Neural progenitor cell (in vitro differentiated cells): ENCODE measurements at places on chromosomes 16 and 17.
A peak's percentile ranks its signal among the peaks of the same experiment; 100 is the strongest.

GRCh38 chr17:77581480-77581879, 377.0 kb upstream of the TNRC6C start:
- no peak for DNase-seq

DNA sequence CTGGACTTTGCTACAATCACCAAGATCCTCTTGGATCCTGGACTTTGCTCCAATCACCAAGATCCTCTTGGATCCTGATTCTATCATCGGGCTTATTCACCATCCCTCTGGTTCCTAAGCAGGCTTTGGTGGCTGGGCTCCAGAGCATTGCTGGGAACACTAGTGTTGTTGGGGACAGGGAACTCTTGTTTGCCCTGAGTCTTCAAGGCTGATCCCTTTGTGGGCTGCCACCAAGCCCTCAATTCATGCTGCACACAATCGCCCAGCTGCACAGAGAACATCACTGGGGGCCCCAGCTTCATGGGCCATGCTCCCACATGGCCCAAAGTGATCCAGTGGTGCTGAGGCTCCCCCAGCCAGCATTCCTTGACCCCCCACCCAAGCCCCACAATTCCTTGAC, 88.3 kb downstream of the TMEM132E start:
- DNase-seq: no peak

GRCh38 chr17:61467416-61468262, 15.4 kb downstream of the TBX4 start:
- peak; percentile 81 for DNase-seq

- no peak for DNase-seq
Observed at GRCh38 chr16:20899477-20900298, 470 bp downstream of the DCUN1D3 start.

DNA sequence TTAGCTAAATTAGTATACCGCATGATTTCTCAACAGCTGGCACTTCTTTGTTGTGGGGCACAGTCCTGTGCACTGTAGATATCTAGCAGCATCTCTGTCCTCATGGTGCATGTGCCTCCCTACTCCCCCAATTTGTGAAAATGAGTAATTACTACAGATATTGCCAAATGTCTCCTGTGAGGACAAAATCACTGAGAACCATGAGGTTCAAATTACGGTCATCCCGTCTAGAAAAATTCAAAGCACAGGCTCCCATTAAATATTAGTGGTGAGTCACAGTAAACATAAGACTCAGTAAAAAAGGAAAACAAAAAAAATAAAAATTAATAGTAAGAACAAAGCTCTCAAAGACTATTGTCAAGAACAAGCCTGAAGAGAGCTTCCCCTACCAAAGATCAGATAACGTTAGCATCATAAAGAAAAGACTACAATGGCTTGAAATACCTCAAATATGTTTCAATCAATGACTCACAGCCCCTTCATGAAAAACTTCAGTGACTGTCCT, 57.8 kb downstream of the STH start:
- no peak for DNase-seq

GRCh38 chr17:78278139-78278741, 46.8 kb downstream of the TMEM235 start:
- peak; percentile 74 for DNase-seq

GRCh38 chr16:7976125-7976524, 614.2 kb downstream of the TMEM114 start:
- DNase-seq: no peak

DNA sequence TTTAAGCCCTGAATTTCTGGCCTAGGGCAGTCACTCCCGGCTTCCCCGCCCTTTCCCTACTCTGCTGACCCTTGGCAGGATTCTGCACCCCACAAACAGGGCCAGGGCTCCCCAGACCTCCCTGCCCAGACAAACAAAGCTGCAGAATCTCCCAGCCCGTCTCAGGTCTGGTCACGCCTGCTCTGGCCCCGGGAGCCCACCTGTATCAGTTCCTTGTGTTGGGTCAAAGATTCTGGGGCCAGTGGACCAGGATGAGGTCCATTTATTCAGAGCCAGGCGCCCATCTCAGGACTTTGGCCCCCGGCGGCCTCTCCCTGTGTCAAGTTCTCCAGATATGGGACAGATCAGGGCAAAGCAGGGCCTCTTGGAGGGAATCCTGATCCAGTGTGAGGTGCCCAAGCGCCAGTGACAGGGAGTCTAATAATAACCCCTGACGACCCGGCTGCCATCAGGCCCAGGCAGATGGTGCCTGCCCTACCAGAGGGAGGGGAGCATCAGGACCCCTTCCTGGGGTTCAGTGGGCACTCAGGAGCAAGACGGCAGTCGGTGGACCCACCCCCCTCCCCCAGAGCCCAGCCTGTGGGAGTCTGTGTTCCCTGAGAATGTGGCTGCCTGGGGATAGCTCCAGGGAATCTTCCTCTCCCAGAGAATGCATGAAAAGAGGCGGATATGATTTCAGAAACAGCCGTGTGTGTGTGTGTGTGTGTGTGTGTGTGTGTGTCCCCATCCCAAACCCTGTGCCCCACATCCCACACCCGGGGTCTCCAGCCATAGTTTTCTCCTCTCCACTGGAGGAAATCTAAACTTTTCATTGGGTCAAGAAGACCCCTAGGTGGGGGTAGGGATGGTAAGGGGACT, 1.3 kb downstream of the TTYH2 start:
- DNase-seq: no peak

DNA sequence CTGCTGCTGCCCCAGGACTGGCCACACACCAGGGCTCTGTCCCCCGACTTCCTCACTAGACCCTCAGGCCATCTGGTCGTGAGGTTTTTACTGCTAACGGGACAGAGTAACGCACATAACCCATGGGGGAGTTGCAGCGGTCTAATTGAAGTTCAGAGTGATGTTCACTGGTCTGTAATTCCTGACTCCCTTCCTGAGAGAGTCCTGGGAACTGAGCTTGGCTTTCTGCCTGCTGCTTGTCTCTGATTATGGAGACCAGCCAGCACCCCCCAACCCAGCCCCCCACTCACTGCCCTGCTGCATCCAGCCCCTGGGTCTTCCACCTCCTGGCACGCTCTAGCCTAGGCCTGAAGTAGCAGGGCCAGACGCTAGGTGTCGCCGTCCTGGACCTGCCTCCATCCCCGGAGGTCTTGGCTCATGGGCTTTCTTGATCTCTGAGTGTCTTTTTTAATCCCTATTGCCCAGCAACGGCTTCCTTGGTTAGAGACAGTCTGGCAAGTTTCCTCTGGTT, 192.9 kb downstream of the CCDC182 start:
- peak; percentile 83 for DNase-seq

DNA sequence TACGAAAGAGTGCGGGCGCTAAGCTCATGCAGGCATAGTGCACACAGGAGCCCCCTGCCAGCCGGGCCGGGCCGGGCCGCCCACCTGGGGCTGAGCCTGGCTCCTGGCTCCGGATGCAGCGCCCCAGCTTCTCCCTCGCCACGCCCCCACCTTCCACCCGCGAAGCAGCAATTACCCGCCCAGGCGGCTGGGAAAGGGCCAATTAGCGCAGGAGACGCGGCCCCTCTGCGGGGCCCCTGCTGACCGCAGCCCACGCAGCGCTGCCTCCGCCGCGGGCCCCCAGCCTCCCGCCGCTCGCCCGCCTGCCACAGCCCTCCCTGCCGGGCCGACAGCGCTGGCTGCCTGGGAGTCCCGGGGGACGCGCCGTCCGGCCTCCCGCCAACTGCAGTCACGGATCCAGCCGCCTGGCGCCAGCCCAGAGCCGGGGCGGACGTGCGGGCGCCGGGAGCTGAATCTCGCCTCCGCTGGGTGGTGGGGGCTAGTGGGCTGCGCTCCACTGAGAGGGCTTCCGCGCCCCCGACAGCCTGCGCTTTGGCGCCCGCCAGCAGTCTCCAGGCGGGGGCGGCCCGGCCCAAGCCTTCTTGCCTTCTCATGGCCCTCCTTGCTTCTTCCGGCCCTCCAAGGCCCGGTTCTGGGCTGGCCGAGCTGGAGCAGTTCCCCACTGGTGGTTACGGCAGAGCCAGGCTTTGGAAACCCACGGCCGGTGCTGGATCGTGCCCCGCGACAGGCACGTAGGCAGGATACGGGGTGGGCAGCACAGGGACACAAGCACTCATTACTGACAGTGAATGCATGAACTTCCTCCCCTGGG, 14.9 kb upstream of the CBFB start:
- DNase-seq: peak; percentile 86

- no peak for DNase-seq
Observed at GRCh38 chr17:64617125-64617780, 44.9 kb downstream of the SMURF2 start.

DNA sequence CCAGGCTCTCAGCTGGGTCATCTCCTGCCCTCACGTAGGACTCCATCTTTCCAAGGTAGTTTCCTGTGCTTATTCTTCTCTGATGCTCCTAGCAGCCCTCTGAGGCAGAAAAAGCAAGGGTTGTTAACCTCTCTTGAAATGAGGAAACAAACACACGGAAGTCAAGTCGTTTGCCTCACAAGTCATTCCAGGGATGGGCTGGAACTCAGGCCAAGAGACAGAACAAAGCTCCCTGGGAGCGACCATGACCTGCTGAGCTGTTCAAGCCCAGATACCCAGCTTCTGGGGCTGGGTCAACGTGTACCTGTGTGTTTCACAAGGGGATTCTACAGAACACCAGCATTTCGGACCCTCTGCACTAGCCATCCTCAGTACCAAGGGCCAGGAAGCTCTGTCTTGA, 28.1 kb downstream of the SRL start:
- DNase-seq: no peak

DNA sequence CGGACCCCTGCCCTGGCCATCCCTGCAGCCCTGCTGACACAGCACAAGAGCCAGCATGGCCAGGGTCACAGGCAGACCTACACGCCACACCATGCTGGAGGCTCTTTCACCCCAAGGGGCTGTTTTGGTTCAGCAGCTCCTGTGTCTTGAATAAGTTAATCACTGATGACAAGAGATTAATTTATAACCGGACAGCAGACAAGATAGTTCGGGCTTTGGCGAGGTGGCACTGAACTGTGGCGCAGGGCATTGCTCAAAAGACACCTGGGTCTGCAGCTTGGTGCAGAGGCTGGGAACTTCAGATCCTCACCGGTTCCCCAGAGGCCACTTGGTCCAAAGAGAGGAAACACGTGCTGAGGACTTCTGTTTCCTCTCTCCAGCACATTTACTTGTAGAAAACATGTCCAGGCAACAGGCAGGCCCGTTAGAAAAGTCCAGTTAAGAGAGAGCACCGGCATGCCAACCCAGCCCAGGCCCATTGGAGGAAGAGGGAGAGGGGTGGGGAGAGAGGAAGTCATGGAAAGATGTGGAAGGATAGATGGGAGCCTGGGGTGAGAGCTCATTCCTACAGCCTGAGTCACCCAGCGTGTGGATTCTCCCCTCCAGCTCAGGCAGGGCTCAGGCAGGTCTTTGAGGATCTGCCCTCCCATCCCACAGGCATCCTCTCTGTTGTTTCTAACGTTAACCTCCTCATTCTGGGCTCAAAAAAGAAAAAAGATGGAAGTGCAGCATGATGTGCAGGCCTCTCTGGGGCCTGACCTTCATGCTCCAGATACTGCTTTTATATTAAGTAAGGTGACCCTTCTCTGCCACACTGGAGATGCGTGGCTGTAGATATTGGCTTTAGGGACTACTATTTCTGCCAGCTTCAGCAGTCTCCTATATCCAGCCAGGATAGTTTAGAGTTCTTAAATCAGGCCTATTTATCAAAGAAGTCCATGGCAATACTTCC, 80.0 kb upstream of the HNF1B start:
- DNase-seq: no peak

GRCh38 chr17:1467898-1468492, 12.0 kb upstream of the CRK start:
- peak; percentile 40 for DNase-seq

DNA sequence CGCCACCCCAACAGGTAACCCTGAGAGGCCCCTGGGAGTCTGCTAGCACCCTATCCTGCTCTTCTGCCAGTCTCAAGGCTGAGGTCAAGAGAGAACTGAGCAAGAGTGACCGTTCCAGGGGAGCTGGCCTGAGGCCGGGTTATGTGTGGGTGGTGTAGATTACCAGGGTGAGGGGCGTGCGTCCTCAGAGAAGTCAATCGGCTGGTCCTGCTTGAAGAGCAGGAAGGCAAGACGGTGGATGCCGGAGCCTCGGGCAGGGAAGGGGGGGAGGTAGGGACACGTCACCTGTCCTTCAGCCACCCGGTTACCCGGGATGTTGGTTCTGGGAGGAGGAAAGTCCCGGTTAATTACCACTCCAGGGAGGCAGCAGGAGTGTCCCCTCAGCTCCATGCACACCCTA, 2.6 kb upstream of the TRIM65 start:
- DNase-seq: peak; percentile 0

GRCh38 chr17:66268247-66268927, 34.0 kb upstream of the PRKCA start:
- no peak for DNase-seq

DNA sequence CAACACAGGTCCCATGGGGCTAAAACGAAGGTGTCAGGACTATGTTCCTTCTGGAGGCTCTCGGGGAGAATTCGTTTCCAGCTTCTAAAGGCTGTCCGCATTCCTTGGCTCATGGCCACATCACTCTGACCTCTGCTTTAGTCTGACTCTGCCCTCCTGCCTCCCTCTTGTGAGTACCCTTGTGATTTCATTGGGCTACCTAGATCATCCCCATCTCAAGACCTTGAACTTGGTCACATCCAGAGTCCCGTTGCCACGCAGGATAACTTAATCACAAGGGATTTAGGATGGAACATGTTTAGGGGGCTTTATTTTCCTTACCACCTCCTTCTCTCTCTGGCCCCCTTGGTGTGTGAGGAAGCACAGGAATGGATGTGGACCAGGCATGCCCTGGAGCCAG, 160.9 kb upstream of the PLCG2 start:
- no peak for DNase-seq

GRCh38 chr17:60244656-60245055, 94.9 kb downstream of the CA4 start:
- DNase-seq: no peak

DNA sequence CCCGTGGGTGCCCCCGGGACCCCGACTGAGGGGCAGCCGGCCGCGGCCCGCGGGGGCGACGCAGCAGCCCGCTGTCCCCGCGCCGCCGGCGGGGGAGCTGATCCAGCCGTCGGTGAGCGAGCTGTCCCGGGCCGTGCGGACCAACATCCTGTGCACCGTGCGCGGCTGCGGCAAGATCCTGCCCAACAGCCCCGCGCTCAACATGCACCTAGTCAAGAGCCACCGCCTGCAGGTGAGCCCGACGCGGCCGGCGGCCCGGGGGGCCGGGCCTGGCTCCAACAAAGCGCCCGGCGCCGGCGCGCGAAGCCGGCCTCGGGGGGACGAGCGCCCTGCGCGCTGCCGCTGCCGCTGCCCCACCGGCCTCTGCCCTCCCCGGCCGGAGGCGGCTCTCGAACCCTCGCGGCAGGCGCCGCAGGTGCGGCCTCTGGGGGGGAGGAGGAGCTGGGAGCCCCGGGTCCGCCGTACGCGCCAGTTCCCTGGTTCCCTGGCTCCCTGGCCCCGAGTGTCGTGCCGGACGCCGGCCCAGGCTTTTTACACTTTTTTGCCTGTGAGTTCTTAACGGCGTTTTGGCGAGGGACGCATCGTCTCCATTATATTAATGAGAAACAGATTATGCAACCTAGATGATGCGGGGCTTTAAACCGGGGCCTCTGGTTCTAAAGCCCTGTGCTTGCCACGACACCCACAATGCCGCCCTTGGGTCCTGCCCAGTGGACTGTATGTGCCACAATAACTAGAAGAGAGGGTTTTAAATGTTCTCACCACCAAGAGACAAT, 521 bp downstream of the ATMIN start:
- peak; percentile 70 for DNase-seq

- DNase-seq: no peak
Observed at GRCh38 chr17:43932923-43933322, 9.4 kb downstream of the PPY start.
